Panc1 (cell line): ENCODE measurements at places on chromosomes 4 and X. TPM values are rescaled to one million over a fixed set of nuclear protein-coding genes. Genes with fewer than 3 reads are reported as not detected.

DNA sequence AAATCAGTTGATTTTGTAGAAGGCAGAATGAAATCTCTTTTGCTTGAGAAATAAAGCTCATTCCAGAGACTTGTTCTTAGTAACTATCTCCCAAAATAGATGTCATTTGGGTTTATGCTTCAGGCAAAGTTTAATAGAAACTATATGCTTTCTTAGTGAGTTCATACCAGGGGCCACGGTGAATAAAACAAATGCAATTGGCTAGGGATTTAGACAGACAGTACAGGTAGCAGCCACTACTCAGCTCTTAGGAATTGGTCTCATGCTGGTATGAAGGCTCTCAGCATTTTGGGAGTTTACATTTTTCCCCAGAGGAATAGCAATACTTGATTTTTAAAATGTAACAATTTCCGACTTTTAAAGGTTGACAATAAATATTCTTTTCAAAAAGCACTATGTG lies 27.0 kb downstream of the GYPA start:
- DNase-seq = no peak

GRCh38 chr4:139839403-139840031 lies 173.9 kb downstream of the MGST2 start:
- DNase-seq = no peak

The IQSEC2 gene
- 38.8 TPM for total RNA-seq

- DNase-seq = no peak
Measured at GRCh38 chr4:184424993-184425758, 49.2 kb downstream of the IRF2 start.

DNA sequence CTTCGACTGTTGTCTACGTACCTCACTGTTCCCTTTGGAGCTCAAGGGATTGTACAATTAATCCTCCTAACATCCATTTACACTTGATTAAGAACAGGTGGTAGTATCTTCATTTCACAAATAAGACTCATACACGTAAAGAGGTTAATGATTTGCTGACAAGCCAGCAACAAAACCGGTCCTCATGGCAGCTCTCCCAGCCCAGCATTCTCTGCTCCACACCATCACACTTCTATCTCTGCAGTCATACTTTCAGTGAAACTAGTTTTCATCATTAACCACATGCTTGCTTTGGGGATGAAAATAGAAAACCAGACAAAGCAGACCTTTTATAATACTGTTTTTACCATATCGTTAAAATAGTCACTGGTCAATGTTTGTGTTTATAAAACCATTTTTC lies 28.7 kb upstream of the CASK start:
- DNase-seq = no peak

The SOX3 gene
- total RNA-seq = not detected

- no peak for DNase-seq
Measured at GRCh38 chrX:43644124-43644701, 11.9 kb upstream of the MAOA start.

The GAGE2A gene
- total RNA-seq = not detected

DNA sequence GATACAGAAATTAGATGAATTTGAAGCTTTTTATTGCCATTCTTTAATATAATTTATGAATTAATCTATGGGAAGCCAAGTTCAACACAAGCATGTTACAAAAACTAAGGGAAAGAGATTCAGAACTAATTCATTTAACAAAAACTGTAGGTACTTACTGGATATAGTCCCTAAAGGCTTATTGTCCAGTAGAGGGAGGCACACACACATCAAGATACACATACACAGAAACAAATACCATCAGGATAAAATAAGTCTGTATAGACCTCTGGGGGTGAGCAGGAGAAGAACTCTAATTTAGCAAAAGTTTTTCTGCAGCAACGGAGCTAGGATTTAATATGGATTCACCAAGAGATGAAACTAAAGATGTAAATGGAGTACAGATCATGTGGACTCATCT lies 83.0 kb upstream of the IL13RA1 start:
- peak; percentile 27 for DNase-seq

GRCh38 chr4:185640811-185641675 lies 105.7 kb upstream of the PDLIM3 start:
- peak; percentile 10 for DNase-seq

The IL21 gene
- total RNA-seq = not detected

The HERC5 gene
- total RNA-seq = 6.7 TPM

- DNase-seq = no peak
Measured at GRCh38 chr4:83146841-83147240, 32.3 kb upstream of the PLAC8 start.

The GAGE12D gene
- total RNA-seq = not detected

- DNase-seq = no peak
Measured at GRCh38 chr4:25092139-25092538, 61.4 kb upstream of the LGI2 start.

The CLNK gene
- total RNA-seq = not detected

DNA sequence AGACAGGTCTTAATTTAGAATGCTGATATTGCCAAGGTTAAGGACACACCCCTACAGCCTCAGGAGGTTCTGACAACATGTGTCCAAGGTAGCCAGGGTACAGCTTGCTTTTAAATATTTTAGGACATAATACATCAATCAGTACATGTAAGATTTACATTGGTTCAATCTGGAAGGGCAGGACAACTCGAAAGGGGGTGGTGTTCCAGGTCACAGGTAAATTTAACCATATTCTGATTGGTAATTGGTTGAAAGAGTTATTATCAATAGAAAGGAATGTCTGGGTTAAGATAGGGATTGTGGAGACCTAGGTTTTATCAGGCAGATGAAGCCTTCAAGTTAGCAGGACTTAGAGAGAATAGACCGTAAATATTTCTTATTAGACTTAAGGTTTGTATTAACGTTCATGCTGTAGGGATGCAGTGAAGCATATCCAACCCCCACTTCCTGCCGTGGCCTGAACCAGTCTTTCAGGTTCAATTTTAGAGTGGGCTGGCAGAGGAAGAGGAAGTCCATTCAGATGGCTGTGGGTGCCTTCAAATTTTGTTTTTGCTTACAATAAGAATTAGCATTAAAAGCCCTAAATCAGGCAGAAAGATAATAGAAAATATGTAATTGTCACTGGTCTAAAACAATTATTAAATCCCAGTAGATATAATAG lies 136.5 kb upstream of the GALNTL6 start:
- no peak for DNase-seq

GRCh38 chr4:44132526-44132925 lies 316.1 kb downstream of the KCTD8 start:
- no peak for DNase-seq

GRCh38 chr4:24089851-24090534 lies 200.1 kb upstream of the PPARGC1A start:
- DNase-seq = no peak

The NAP1L5 gene
- 0.67 TPM for total RNA-seq

The ADGRG2 gene
- 2.0 TPM for total RNA-seq

- DNase-seq = no peak
Measured at GRCh38 chr4:36308150-36308549, 26.7 kb downstream of the DTHD1 start.
